ENCODE measurements at places on chromosomes 11 and 22.

- no peak for DNase-seq
Observed at GRCh38 chr11:68583041-68583446, 101.3 kb upstream of the GAL start.

GRCh38 chr11:119995730-119996491, 142.0 kb downstream of the TRIM29 start:
- no peak for DNase-seq

DNA sequence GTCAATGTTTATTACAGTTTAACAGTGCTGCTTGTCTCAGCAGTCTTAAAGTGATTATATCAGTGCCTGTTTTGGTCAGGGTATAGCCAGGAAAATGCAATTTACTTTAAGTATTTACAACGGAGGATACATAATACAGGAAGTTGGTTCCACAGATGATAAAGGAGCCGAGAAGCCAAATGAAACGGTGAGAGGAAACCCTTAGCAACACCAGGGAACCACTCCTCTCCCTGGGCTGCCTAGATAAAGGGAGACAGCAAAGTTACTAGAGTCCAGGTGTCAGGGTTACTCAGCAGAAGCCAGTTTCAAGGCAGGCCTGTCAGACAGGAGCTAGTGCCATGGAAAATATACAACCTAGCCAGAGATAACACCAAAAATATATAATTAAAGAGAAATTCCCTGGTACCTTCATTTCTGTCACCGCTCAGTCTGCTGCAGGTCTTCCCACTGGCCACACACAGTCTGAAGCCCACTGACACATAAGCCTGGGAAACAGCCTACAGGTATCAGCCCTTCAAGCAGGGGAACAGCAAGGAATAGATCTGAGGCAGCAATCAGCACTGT, 55.5 kb downstream of the FAM76B start:
- DNase-seq = no peak

- no peak for DNase-seq
Observed at GRCh38 chr11:44466531-44467205, 98.8 kb upstream of the CD82 start.

DNA sequence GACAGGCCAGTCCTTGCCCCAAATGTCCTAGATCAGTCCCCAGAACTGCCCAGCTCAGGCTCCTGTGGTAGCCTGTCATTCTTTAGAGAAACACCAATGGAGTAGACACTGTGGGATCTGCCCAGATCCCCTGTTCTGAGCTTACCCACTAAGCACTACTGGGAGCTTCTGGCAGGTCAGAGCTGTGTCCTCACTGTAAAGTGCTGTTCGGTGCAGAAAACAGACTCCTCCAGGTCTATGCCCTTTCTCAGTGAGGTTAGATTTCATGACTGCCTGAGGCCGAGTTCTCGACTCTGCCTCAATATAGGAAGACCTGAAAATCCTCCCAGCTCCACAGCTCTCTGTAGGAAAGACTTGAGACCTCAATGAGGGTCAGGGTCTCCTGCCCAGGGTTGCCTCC, 67.5 kb upstream of the IGLL5 start:
- peak; percentile 51 for DNase-seq

GRCh38 chr22:37273846-37274225, 8.5 kb upstream of the CYTH4 start:
- DNase-seq = no peak

- DNase-seq = no peak
Observed at GRCh38 chr11:1445741-1446445, 40.7 kb downstream of the MOB2 start.

DNA sequence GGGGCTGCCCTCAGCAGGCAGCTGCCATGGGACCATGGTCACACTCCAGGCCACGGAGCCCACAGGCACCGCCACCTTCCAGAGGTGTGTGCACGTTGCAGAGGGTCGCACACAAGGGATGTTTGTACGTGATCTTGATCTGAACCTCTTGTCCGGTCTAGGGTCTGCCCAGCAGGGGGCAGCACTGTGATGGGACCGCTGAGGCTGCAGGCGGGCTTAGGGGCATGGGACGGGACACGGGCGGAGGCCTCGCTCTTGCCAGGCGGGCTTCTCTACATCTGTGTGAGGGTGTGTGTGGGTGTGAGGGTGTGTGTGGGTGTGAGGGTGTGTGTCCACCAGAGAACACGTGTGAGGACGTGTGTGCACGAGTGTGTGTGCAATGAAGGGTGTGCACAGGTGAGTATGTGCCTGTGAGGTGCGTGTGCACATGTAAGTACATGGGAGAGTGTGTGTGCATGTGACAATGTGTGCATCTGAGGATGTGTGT, 52.4 kb downstream of the CACNA1I start:
- peak; percentile 57 for DNase-seq

- no peak for DNase-seq
Observed at GRCh38 chr22:44191036-44191454, 10.3 kb downstream of the PARVG start.

GRCh38 chr22:26023104-26023775, 146.0 kb upstream of the SEZ6L start:
- no peak for DNase-seq

- peak; percentile 76 for DNase-seq
Observed at GRCh38 chr22:37260901-37261336, 16.9 kb upstream of the RAC2 start.

- DNase-seq = no peak
Observed at GRCh38 chr11:2319791-2320472, 18.1 kb downstream of the TSPAN32 start.

- no peak for DNase-seq
Observed at GRCh38 chr11:46332568-46333393, 14.5 kb upstream of the DGKZ start.

- no peak for DNase-seq
Observed at GRCh38 chr11:130403271-130403804, 25.1 kb downstream of the ADAMTS8 start.

- DNase-seq = no peak
Observed at GRCh38 chr11:15035283-15035682, 38.1 kb upstream of the CALCB start.

- no peak for DNase-seq
Observed at GRCh38 chr11:26037716-26038115, 294.2 kb upstream of the ANO3 start.

DNA sequence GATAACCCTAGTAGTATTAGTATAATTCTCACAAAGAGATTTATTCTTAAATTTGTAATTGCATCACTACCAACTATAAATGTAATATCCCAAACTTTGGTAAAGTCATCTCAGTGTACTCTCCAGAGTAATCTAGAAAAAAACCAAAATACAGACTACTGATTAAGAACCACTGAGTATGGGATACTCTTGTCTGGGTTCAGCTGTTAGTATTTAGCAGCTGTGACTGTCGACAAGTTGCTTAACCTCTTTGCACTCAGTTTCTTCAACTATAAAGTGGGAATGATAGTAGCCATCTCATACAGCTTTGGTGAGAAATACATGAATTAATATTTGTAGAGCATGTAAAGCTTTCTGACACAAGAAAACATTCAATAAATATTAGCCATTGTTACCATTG, 35.3 kb downstream of the C11orf65 start:
- DNase-seq = no peak

GRCh38 chr22:24060375-24060788, 49.3 kb downstream of the CABIN1 start:
- no peak for DNase-seq

DNA sequence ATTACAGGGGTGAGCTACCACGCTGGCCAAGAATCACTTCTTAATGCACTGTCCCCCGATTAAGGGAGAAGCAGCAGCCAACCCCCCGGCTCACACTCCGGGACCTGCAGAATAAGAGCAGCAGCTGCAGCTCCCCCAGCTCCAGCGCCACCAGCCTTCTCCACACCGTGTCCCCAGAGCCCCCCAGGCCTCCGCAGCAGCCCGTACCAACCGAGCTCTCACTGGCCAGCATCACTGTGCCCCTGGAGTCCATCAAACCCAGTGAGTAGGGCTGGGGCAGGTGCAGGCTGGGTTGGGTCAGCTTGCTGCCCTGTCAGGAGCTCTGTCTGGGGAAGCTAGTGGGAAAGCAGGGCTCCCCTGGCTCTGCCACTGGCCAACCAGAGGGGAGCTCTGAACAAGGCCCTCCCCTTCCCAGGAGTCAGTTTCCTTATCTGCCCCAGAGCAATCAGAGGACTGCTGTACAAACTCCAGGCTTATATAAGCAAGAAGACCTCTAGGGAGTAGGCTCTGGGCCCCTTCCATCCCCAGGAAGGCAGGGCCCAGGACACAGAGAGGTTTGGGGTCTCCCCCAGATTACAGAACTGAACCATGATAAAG, 8.5 kb upstream of the SH3BP1 start:
- DNase-seq = no peak

GRCh38 chr11:85661972-85662664, 2.8 kb downstream of the CREBZF start:
- no peak for DNase-seq

- no peak for DNase-seq
Observed at GRCh38 chr22:37802310-37803194, 5.2 kb upstream of the GCAT start.

GRCh38 chr11:63380130-63380529, 10.5 kb downstream of the SLC22A9 start:
- no peak for DNase-seq

- DNase-seq = no peak
Observed at GRCh38 chr11:44979543-44980399, 29.1 kb upstream of the TP53I11 start.

GRCh38 chr11:64498136-64498535, 92.9 kb upstream of the SLC22A12 start:
- DNase-seq = no peak

DNA sequence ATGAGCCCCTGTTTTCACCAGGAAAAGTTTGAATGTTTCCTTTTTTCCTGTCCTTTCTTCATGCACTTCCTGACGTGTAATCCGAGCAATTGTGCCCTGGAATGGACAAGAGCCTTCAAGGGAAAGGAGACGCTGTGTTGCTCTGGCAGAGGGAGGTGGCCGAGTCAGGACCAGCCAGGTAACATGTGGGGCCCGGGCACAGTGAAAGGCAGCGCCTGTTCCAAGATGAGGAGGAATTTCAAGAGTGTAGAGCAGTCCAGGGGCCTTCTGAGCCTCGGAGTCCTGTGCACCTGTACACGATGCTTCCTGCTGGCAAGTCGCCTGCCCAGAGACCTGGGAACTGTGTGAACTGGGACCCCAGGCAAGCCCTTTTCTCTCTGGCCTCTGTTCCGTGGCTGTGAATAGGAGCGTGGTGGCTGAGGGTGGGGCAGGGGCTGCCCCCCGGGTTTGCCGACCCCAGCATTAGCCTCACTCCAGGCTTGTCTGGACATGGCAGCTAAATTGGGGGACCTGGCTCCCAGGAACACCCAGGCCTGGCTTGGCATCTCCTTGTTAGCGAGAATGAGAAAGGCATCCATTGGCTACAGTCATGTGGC, 92.0 kb downstream of the MYEOV start:
- DNase-seq = no peak

- no peak for DNase-seq
Observed at GRCh38 chr11:115964091-115964490, 459.9 kb upstream of the CADM1 start.

DNA sequence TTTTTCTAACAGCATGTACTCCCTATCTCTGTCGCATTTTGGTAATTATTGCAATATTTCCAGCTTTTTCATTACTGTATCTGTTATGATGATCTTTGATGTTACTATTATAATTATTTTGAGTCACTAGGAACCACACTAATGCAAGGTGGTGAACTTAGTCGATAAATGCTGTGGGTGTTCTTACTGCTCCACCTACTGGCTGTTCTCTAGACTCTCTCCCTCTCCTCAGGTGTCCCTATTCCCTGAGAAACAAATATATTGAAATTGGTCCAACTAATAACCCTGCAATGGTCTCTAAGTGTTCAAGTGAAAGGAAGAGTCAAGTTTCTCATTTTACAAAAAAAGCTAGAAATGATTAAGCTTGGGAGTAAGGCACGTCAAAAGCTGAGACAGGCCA, 10.5 kb downstream of the ARL14EP start:
- no peak for DNase-seq

DNA sequence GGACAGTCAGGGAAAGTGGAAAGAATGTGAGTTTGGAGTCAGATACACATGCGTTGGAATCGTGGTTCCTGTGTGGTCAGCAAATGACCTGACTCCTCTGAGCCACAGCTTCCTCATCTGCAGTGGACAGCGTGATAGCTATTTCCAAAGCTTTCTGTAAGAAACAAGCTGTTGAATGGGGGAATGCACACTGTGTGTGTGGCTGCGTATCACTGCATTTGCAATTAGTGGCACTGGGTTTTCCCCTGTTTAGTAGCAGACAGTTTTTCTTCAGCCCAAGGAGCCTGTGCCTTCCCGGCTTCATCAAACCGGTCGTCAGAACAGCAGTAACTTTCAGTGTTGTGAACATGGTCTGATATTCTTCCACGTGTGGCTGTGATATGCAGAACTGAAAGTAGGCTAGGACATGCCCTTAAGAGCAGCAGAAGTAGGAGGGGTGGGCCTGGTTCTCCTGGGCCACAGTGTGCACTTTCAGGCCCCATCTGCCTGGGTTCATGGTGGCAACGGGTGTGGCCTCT, 121.5 kb downstream of the RRAS2 start:
- peak; percentile 84 for DNase-seq

GRCh38 chr22:19880786-19881569, 26.3 kb upstream of the GNB1L start:
- no peak for DNase-seq

DNA sequence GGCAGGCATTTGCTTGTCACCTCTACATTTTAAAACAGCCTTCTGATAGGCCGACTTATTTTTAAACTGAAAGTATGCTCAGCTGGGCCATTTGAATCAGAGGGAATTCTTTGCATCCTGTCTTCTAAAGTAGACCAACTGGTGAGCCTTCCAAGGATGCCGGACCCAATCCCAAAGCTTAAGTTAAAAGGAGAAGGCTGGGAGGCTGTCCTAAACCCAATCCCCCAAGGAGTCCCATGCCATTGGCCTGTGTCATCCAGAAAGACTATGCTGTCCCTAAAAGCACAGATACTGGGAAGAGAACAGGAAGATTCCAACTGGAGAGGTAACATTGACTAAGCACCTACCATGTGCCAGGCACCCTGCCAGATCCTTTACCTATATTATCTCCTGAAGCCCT, 18.0 kb downstream of the TENM4 start:
- DNase-seq = no peak

- DNase-seq = no peak
Observed at GRCh38 chr11:104774578-104774977, 123.7 kb downstream of the CASP12 start.

DNA sequence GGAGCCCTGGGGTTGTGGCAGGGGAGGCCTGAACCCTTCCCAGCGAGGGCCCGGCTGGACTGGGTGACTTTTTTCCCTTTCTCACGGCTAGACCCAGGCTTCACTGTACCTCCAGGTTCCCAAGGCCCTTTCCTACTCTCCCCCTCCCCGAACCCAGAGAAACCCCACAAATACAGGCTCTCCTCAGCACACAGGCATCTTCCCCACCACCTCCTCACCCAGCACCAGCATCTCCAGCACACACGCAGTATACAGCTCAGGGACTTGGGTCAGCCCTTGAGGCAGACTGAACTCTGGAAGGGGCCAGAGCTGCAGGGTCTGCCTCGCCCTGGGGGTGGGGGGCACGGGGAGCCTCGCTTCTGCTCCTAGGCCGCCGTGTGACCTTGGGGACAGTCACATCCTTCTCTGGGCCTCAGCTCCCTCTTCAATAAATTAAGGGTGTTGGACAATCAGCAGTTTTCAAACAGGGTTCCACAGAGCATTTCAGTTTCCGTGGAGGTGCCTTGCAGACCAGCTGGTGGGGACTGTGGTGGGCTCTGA, 4.5 kb downstream of the TMPRSS13 start:
- DNase-seq = no peak

- DNase-seq = no peak
Observed at GRCh38 chr22:30910358-30910757, 58.2 kb downstream of the MORC2 start.

- no peak for DNase-seq
Observed at GRCh38 chr22:37032134-37032534, 12.6 kb downstream of the MPST start.
